ENCODE measurements at places on chromosomes 12 and 14.

- DNase-seq: no peak
These were observed 6.8 kb upstream of the PSMA6 start for GRCh38 chr14:35285168-35286002.

GRCh38 chr12:88691811-88692210, 111.5 kb upstream of the KITLG start:
- DNase-seq: no peak

GRCh38 chr14:34368971-34369647, 92.9 kb downstream of the SPTSSA start:
- no peak for DNase-seq

DNA sequence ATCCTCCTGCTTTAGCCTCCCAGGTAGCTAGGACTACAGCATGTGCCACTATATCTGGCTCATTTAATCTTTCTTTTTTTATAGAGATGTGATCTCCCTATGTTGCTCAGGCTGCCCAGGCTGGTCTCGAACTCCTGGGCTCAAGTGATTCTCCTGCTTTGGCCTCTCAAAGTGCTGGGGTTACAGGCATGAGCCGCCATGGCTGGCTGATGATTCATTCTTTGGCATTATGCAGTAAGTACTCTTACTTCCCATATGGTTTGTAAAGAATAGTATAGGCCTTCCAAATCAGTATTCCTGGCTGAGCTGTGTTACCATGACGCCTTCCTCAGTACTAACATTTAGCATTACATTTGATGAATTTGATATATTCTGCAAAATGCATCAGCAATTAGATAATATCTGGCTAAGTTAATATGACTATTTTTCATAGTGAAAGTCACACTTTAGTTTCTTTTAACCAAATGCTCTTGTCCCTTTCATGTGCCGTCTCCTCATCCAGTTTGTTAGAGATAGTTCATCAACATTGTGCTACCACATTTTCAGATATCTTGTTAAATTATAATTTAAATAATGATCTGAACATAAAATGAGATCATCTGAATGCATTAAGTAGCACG, 3.2 kb upstream of the MIA2 start:
- DNase-seq: no peak

DNA sequence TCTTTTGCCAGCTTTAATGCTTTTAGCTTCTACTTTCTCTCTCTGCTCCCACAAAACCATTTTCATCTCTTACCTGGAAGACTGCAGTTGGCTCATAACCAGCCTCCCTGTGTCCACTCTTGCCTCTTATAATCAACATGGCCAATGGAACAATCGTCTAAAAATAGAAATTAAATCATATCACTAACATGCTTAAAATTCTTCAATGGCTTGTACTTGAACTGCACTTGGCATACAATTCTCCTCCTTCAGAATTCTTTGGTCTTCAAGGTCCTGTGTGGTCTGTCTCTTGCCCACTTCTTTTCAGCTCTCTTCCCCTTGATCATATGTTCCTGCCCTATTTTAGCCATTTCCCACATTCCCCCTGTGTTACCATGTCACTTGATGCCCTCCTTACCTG, 342.2 kb downstream of the ATP23 start:
- DNase-seq: no peak

DNA sequence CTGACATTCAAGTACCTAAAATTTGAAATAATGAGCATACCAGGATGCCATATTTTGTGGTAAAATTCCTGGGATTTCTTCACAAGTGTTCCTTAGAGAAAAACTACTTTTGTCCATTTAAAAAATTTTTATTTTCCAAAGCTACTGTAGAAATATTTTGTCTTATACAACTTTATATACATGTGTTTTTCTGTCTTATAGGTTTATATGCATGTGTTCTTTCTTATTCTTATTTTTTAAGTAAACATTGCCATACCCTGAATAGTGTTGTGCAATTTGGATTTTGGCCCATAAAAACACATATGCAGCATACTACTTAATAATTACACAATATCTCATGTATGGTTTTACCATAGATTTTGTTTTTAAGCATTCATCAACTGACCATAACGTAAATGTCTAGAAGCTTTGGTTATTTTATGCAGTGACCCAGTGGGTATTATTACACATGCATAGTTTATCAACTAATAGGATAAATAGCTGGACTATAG, 1107.4 kb upstream of the SEL1L start:
- no peak for DNase-seq

Data from activated CD4-positive, alpha-beta T cell treated with anti-CD3 and anti-CD28 coated beads, Interleukin-2, amount 50 U/mL, for 4 hours (primary cell).